ENCODE measurements at places on chromosomes 6 and 20.

DNA sequence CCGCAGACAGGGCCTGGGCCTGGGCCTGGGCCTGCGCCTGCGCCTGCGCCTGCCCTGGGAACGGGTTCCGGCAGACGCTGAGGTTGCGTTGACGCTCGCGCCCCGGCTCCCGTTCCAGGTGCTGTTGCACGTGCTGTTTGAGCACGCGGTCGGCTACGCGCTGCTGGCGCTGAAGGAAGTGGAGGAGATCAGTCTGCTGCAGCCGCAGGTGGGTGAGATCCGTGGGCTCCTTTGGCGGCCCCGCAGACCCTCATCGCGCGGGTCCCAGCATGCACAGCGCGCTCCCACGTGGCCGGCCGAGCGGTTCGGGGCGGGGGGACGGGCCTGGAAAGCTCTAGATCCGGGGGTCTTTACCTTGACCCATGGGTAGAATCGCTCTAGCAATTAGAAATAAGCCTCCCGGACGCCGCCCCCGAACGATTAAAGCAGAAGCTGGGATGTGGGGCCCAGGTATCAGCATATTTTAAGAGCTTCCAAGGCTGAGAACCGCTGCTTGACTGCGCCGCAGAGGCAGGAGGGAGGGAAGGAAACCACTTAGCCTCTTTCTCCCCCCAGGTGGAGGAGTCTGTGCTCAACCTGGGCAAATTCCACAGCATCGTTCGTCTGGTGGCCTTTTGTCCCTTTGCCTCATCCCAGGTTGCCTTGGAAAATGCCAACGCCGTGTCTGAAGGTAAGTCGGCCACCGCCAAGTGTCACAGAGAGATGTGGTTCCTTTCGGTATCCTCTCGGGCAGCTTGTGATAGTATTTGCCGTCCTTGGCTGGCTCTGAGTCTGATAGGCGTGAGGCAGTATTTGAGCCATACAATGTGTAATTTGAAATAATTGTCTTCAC lies 508 bp downstream of the NOP56 start:
- no peak for DNase-seq

DNA sequence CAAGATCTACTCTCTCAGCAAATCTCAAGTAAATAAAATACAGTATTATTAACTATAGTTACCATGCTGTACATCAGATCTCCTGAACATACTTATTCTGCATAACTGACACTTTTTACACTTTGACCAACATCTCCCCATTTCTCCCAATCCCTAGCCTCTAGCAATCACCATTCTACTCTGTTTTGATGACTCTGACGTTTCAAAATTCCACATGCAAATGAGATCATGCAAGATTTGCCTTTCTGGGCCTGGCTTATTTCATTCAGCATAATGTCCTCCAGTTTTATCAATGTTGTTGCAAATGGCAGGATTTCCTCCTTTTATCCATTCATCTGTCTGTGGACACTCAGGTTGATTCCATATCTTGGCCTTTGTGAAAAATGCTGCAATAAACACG lies 266.3 kb downstream of the RFPL4B start:
- no peak for DNase-seq

DNA sequence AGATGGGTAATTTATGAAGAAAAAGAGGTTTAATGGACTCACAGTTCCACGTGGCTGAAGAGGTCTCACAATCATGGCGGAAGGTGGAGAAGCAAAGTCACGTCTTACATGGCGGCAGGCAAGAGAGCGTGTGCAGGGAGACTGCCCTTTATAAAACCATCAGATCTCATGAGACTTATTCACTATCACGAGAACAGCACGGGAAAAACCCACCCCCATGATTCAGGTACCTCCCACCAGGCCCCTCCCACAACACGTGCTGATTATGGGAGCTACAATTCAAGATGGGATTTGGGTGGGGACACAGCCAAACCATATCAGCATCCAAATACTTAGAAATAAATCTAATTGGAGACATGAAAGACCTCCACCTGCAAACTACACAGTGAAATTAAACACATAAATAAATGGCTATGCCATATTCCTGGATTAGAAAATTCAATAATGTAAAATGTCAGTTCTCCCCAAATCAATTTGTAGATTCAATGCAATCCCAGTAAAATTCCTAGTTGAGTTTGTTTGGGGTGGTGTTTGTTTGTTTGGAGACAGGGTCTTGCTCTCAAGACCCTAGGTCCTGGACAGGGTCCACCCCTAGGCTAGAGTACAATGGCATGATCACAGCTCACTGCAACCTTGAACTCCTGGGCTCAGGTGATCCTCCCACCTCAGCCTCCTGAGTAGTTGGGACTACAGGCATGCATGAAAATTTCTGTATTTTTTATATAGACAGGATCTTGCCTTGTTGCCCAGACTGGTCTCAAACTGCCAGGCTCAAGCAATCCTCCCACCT lies 101.6 kb downstream of the TAF4 start:
- no peak for DNase-seq

- DNase-seq: no peak
Observed at GRCh38 chr6:50829049-50829448, 10.4 kb downstream of the TFAP2B start.

GRCh38 chr20:38320221-38320620 lies 16.3 kb downstream of the BPI start:
- no peak for DNase-seq

DNA sequence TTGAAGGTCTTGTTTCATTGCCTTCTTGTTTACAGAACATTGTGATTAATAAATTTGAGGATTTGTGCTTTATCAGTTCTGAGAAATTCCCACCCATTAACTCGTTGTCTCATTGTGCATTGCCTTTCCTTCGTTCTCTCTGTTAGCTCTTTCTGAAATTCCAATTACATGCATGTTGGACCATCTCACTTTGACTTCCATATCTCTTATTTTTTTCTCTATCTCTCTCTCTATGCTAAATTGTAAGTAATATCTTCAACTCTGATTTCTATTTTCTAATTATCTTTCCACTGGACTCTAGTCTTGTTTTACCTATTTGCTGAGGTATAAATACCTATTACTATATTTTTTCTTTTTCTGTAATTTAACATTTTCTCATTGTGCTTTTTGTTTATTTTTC lies 92.3 kb downstream of the SHLD1 start:
- no peak for DNase-seq

DNA sequence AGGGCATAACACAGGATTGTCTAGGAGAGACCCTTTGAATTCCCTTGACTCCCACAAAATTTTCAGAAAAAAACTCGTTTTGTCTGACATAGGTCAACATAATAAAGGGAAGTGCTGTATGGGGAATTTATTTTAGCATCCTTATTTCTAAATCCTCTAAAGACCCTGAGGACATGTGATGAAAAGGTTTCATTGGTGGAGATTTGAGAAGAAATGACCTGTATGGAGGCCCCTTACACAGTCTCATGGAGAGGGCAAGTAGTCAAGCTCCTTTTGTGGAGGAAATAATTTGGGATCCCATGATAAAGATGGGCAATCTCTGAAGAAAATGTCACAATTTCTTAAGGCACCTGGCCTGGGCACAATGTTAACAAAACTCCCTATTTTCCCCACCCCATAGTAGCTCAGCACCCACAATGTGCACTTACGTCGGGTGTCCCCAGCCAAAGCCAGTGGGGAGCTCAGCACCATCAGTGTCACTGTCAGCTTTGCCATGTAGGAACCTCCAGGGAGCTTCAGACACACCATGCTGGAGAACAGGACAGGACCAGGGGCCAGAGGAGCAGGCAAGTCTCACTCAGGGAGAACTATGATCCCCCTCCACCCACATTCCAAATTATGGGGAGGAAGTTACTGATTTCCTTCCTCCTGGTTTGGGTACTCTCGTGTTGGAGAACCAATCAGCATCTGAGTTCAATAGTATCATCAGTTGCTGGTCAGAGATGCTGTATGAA lies at the start of gene HLA-DRB5:
Gene HLA-DRB5, minus strand, starts transcription at position 591 of the 734 bp plus-strand sequence. Its CDS starts 63 bp downstream, at position 528.
- DNase-seq: no peak

DNA sequence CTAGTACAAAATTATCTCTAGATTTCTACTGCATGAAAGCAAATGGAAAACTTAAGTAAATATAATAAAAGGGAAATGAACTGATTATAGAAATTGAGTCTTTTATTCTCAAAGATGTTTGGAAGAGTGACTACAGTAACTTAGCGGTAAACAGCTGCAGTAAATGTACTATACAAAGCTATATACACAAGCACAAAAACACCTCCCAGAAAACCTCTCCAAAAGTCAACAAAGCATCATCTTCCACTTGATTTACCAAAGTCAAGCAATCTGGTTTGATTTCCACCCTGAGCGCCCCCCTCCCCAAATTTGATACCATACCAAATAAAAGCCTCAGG lies 142.1 kb upstream of the SHLD1 start:
- DNase-seq: no peak

DNA sequence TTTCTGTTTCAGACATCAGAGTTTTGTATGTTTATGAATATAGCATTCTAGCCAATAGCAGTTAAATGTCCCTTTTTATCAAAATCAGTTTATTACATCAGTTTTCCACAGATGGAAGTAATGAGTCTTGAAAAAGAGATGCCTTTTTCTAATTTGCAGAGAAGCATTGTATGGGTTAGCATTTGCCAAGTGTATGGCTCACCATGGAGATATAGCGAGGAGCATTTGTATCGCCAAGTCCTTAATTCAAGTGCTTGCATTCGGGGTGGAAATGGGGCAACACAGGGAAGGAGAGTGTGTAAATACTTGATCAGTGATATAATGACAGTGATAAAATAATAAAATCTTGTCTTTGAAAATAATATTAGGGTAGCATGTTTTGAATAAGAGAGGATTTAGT lies 42.9 kb downstream of the TXLNB start:
- DNase-seq: no peak

DNA sequence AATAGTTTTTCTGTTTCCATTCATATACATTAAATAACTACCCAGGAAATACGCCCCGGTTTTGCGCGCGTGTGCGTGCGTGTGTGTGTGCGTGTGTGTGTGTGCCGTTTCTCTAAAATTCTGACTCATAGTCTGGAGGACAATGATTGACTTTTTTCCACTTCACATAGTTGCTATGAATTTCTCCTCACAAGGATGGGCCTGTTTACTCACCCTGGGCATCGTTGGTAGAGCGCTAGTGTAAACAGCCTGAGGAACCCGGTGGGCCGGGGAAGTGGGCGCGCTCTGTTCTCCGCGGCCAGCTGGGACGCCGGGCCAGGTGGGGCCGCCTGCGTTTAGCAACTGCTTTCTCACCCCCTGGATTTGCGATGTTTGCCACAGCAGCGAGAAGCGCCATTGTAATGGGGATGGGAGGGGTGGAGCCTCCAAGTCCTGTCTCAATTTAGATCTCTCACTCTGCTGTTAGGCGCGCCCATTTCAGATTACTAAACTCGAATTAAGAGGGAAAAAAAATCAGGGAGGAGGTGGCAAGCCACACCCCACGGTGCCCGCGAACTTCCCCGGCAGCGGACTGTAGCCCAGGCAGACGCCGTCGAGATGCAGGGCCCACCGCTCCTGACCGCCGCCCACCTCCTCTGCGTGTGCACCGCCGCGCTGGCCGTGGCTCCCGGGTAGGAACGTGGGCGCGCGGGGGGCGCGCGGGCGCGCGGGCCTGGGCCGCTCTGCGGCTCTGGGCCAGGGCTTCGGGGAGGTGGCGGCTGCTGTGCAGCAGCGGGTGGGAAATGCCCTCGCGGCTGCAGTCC lies at the start of gene CD109:
Gene CD109, plus strand, starts transcription at position 585 of the 803 bp plus-strand sequence. Its CDS starts 13 bp downstream, at position 598.
- peak; percentile 67 for DNase-seq

DNA sequence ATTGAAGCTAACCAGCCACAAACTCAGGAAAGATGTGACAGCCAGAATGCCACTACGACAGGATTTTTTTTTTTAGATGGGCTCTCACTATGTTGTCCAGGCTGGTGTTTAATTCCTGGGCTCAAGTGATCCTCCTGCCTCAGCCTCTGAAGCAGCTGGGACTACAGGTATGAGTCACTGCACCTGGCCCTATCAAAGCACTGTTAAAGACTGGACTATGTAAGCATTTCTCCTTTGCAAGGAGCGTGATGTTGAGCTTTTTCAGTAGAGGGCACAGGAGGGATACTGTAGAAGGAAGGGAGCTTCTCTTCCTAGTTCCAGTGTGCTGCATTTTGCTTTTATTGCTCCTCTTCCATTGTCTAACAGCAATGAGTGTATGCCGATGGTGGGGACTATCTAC lies 35.8 kb downstream of the ZBTB9 start:
- DNase-seq: no peak

- DNase-seq: no peak
Observed at GRCh38 chr6:70072540-70073179, 206.3 kb downstream of the COL19A1 start.

- DNase-seq: no peak
Observed at GRCh38 chr6:150987371-150987828, 121.9 kb downstream of the MTHFD1L start.

GRCh38 chr6:166499350-166500163 lies 86.9 kb downstream of the RAMACL start:
- no peak for DNase-seq

DNA sequence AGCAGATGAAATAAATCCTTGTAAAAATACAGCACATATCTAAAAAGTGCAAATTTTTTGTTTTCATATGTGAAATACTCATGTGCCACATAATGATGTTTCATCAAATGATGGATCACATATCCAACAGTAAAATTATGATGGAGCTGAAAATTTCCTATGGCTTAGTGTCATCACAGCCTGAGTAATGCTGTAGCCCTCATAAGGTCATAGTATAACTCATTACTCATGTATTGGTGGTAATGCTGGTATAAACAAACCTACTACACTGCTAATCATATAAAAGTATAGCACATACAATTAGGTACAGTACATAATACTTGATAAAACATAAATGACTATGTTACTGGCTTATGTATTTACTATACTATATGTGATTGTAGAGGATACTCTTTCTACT lies 12.9 kb downstream of the TSPYL1 start:
- no peak for DNase-seq

GRCh38 chr6:6686748-6687601 lies 98.5 kb downstream of the LY86 start:
- peak; percentile 94 for DNase-seq

DNA sequence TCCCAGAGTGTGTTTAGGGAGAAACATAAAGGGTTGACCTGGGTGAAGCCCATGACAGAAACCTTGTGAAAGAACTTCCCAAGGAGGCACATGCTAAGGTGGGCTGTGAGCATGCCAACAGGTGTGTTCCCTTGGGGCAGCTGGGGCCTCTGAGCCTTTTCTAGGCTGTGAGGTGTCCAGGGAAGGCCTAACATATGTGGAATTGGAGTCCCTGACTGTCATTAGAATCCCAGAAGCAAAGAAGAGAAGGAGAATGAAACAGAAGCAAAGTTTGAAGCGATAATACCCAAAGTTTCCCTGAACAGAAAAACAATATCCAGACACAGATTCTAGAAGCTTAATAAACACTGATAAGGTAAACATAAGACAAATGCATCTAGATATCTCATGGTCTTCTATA lies 143.3 kb downstream of the CD83 start:
- no peak for DNase-seq

GRCh38 chr6:111857674-111858337 lies 15.4 kb downstream of the FYN start:
- no peak for DNase-seq

GRCh38 chr6:106702451-106703110 lies 73.2 kb downstream of the QRSL1 start:
- no peak for DNase-seq

Measured in mesothelial cell of epicardium (in vitro differentiated cells).